ENCODE measurements at places on chromosomes 1 and 21.

DNA sequence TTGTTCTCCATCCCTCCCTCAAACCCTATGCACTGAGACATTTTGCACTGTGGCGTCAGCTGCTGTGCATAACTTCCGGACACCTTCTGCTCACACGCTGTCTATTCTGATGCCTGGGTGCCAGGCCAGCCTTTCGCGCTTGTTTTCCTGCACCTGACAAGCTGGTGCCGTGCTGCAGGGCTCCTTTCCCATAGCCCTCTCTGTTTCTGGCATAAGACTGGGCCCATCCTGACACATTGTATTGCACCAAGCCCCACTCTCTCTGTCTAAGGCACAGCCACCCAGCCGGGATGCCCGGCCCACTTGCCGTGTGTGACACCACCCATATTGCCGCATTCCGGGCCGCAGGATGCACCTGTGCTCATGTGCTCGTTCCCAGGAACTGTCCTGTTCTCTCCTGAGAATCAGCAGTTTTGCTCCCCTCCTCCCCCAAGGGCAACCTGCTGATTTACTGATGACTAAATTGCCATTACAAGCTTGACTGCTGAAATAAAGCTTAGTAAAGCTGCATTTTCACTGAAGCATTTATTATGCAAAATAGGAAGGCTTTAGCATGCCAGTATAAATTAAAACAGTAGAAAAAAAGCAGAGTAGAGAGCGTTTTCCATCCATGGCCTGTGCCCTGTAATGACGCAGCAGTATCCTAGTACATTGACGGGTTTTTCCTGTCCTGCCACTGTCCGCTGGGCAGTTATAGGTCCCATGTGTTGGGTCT, 88.0 kb downstream of the CD247 start:
- no peak for DNase-seq

- DNase-seq = no peak
Observed at GRCh38 chr1:21716169-21716568, 47.0 kb upstream of the RAP1GAP start.

GRCh38 chr1:70415882-70416281, 4.8 kb downstream of the CTH start:
- DNase-seq = no peak

GRCh38 chr1:233912909-233913308, 8.4 kb downstream of the SLC35F3 start:
- no peak for DNase-seq

- DNase-seq = no peak
Observed at GRCh38 chr1:21012937-21013336, 163.8 kb downstream of the EIF4G3 start.

DNA sequence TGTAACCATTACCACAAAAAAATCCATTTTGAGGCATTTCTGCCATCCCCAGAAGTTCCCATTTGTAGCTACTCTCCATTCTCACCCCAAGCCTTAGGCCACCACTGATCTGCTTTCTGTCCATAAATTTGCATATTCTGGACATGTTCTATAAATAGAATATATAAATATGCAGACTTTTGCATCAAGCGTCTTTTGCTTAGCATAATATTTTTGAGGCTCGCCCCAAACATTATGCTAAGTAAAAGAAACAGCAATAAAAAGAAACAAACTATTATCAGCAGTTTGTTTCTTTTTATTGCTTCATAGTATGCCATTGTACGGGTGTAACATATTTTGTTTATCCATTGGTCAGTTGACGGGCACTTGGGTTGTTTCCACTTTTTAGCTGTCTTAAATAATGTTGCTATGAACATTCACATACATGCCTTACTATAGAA, 7.9 kb downstream of the TFAP2E start:
- no peak for DNase-seq

DNA sequence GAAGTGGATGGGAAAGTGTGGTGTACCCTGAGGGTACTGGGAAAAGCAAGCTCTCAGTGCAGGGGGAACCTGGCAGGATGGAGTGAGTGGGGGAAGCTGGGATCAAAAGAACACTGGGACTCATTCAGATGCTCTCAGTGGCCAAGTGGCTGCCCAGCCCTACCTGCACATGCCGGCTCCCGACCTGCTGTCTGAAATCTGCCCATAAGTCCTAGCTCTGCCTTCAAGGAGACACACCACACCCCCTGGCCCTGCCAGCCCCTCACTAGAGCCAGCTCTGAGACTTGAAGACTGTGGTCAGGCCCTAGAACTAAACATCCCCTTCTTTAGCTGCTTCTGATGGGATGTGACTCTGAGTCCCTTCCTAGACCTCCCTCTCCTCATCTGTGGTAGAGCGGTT, 2.2 kb downstream of the TMEM54 start:
- no peak for DNase-seq

DNA sequence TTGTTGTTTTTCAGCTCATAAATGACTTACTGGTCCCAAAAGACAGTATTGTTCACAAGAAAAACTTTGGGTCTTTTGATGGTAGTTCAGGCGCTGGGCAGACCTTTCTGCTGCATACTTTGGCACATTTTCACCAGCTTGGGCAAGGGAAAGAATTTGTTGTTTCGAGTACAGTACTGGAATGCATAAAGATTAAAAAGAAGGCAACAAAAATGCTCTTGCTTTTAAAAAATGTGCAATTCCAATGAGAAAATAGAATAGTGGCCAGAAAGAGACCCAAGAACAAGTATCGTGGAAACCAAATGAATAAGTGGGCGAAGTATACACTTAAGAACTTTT, 56.0 kb downstream of the CLIC6 start:
- DNase-seq = no peak

DNA sequence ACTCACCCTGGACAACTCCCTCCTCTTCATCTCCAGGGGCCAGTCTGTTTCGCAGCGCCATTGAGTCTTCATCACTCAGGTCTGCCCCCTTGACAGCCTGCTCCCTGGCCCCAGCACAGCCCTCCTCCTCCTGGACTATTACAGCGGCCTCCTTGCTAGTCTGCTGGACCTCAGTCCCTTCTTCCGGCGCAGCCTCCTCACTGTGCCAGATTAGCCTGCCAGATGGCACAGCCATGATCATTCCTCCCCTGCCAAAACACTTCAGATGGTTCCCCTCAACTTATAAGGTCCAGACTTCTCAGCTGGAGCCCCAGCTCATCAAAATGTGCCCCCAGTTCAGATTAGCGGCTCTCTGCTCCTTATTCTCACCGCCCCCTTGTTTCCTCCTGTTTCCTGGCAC, 7.0 kb upstream of the CELSR2 start:
- no peak for DNase-seq

DNA sequence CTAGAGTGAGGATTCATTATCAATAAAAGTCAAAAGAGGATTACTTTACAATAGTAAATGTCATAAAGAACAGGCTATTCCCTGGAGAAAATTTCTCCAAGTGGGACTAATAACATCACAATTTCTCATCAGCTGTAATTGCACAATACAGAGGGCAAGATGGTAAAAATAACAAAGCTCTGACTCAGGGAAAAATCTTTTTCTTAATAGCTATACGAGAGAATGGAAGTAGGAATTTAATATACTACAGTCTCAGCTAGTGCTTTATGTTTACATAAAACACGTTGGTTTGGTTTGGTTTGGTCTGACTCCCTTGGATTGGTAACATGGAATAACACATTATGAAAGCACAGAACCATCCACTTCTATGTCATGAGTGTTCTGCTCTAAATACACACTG, 397.6 kb downstream of the LRRIQ3 start:
- DNase-seq = no peak

GRCh38 chr1:156704166-156704711, 1.1 kb downstream of the CRABP2 start:
- no peak for DNase-seq

- no peak for DNase-seq
Observed at GRCh38 chr1:108871050-108871724, 5.6 kb upstream of the GPSM2 start.
